ENCODE measurements at places on chromosomes 4 and X.

DNA sequence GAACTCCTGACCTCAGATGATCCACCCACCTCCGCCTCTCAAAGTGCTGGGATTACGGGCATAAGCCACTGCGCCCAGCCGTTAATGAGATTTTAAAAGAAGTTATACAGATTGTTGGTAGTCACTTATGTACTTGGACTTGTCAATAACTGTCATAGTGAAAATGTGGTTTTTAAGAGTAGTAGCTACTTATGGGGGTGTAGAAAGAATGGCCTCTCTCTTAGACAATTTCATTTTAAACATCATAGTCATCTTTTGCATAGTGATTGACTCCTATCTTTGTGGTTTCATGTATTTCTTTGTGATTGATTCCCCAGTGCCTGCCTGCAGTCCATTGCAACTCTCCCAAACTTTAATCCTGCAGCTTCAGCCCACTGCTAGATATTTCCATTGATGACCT lies 17.4 kb downstream of the FAM199X start:
- DNase-seq, result no peak

GRCh38 chrX:44244008-44244407 lies 99.5 kb downstream of the EFHC2 start:
- DNase-seq, result peak; percentile 1

DNA sequence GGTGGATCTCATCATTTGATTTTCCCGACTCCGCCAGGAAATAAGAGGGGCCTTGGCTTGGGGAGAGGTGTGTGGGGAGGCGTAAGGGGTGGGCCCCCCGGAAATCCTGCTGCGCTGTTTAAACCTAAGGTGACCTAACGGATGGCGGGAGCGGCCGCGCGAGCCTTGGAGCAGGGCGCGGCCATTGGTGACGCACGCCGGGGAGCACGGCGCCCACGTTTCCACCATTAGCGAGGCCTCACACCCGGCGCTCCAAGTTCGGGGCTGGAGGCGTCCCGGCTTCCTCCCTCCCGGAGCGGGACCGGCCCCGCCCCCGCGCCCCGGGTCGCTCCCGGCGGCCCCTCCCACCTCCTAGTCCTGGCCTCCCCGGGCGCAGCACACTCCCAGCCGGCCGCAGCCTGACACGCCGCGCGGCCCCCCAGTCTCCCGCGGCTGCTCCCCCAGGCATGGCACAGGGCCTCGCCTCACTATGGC lies at the start of gene SMS:
Gene SMS (plus strand): TSS at position 354 of the 474 bp plus-strand sequence. CDS start 116 bp downstream, at position 470.
- DNase-seq, result peak; percentile 68

DNA sequence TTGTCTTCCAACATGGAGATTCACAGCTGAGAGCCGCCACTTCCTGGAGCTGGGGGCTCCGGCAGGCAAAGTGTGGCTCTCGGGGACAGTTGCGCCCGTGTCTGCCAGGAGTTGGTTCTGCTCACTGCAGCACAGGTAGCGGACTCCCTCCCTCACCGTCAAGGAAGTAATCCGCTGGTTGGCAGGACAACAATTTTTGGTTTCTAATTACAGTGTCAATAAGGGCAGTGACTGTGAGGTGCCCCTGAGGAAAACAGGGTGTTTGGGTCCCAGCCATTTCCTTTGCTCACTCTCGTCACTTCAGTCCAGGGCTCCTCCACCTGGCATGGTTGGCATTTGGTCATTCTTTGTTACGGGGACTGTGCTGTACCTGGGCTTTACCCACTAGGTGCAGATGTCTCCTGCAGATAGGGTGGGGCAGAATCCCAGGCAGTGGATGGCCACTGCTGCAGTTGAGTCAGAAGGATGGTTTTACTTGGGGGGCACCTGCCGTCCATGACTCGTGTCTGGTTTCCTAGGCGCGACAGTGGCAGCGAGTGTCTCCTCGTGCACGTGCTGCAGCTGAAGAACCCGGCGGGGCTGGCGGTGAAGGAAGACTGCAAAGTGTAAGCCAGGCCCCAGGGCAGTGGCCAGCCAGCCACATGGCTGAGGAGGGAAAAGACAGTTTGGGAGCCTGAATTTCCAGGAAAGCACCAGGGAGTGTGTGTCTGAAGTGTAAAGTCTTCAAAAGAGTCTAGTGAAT lies 32.1 kb upstream of the CLCN4 start:
- no peak for DNase-seq

- DNase-seq, result no peak
Observed at GRCh38 chr4:16443504-16444088, 217.3 kb upstream of the TAPT1 start.

DNA sequence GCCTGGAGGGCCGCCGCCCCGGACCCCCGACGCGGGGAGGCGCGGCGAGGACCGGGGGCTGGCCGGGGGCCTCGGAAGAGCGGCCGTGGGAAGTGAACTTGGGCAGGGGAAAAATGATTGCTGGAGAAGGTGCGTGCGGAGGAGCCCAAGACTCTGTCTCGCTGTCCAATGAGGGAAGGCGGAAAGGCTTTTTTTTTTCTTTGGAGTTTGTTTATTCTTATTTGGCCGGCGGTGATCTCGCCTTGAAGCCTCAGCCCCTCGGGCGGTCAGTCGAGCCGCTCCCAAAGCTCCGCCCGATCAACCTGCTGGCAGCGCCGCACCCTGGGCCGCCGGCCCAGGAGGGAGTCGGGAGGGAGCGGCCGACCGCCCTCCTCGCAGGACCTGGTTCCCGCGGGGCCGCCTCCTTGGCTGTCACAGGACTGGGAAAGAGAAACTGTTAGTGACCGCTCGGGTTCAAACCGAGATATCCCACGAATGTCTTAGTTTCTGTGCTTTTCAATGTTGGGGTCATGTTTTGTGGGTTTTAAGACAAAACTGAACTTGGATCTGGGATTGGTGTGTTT lies 2.5 kb downstream of the CPEB2 start:
- peak; percentile 47 for DNase-seq

DNA sequence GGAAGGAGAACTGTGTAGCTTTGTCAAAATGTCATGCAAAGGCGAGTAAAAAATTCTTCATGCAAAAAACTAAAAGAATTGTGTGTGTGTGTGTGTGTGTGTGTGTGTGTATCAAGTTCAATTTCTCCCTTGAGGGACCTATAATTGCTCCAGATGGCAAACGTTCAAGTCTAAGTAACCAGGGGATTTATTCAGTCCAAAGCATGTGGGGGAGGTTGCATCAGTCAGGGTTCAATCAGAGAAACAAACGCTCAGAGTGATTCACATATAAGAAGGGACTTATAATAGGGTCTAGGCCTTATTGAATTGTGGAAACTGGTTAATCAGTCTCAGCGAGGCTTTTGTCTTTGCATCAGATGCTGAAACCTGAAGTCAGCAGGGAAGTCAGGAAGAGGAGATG lies 5.0 kb downstream of the DCAF8L1 start:
- DNase-seq, result no peak

DNA sequence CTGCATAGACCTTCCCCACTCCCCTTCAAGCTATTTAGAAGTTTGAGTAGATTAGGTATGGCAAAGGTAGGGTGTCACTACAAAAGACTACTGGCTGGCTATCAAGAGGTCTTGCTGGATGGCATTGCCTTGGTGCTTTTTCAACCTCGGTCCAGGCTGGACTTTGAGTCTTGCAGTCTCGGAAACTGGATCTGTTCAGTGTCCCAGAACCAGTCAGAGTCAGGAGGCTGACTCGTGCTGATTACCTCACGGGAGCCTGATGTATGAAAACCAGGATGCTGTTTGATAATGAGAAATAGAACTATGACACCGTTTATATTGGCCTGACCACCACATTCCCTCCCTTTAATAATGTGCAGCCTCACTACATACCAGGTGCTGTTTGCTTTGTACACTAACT lies 2.7 kb upstream of the PHKA1 start:
- DNase-seq, result no peak

DNA sequence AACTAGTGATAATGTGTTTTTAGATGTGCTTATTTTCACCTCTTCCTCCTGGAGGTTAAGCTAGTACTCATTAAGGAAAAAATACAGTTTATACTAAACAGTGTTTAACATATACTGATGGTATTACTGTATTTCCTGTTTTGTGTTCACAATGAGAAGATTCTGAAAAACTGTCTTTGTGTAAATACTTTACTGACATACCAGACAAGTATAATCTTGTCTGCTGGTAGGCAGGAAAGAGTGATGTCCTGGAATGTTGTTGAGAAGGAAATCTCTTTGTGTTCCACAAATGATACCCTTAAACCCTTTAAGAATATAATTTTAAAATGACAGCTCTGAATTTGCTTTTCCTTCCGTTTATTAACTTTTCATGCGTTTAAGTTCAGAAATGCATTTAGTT lies 205.5 kb upstream of the NUDT6 start:
- no peak for DNase-seq

DNA sequence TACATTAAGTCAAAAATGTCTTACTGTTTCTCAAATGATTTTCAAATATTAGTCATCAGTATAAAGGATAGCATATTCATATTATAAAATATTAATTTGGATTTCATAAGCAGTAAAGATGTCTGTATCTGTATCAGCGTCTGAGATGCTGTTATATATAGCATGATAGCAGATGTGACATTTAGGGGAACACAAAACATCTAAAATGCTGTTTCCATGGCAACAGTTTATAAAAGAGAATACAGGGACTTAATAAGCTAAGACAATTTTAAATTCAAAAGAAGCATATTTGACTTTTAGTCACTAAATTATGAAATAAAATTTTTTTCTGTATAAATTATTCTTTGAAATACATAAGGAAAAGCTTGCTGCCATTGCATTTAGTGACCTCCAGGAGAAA lies 432.2 kb downstream of the PDGFC start:
- no peak for DNase-seq

GRCh38 chrX:46165411-46165810 lies 379.8 kb downstream of the ZNF674 start:
- DNase-seq, result no peak

DNA sequence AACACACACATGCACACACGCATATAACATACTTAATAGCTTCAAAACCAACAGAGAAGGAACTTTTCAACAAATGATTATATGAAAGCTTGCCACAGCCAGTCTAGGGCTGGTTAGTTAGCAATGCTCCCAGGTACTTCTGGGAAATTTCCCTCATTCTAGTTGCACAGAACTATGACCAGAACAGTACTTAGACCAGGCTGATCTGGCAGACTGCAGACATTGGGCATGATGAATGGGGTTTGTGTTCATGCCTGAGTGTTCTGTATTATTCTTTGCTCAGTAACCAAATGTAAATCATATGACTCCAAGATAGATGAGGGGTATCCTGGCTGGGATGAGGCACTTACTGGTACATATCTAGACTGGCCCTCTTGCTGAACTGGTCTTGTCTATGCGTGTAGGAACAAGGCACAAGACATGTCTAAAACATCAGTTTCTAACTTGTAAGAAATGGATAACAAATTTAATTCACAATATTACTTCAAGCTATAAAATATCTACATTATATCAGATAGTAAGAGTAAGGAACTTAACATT lies 50.3 kb upstream of the GEMIN8 start:
- DNase-seq, result no peak

DNA sequence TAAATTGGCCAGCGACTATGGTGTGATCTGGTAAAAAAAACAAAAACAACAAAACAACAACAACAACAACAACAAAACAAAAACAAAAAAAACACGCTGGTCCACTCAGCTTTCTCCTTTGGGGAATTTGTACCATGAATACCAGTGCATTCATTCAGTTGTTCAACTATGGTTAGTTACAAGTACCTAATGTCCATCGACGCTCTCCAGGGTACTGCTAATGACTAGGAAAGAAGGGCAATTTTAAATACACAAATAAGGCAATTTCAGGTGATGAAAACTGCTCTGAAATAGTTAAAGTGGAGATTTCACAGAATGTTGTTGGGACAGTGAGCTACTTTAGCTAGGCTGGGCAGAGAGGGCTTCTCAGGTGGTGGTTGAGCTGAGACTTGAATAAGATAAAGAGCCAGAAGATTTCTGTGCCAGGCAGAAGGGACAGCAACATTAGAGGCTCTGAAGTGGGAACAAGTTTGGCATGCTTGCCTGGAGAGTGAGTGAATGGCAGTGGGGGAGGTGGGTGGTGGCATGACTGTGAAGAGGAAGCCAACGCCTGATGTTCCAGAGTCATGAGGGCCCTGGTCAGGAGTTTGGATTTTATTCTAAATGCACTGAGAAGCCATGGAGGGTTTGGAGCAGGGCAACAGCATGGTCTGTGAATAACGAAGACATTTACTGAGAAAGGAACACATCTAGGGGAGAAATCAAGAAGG lies 45.9 kb upstream of the PGRMC2 start:
- no peak for DNase-seq

GRCh38 chr4:38582889-38583470 lies 81.0 kb upstream of the KLF3 start:
- no peak for DNase-seq

- no peak for DNase-seq
Observed at GRCh38 chrX:44290718-44291117, 52.8 kb downstream of the EFHC2 start.

All from frontal cortex (tissue), 4 donors.